ENCODE measurements at places on chromosomes 1 and 21.

DNA sequence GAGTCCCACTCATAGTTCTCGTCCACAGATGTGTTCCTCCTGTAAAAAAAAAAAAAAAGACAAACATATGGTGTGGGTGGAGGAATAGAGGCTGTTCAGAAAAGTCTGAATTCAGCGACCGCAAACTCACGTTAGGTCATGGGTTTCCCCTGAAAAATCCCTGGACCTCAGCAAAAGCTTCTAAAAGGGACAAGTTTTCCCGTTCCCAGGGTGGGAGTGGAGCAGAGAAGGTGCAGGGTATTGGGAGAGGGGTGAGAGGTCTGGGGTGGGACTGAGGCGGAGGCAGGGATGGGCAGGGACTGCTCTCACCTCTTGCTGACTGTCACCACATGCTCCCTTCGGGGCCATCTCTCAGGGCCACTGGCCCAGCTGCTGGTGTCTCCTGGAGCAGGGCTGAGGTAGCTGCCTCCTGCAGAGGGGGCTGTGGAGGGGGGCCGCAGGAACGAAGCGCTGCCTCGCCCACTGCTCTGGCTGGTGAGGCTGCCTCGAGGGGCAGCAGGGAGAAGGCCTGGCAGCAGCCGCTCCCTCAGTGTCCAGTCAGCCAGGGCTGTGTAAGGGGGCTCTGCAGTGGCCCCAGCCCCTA is 2.6 kb upstream of the TAGLN2 start:
- no peak for DNase-seq

DNA sequence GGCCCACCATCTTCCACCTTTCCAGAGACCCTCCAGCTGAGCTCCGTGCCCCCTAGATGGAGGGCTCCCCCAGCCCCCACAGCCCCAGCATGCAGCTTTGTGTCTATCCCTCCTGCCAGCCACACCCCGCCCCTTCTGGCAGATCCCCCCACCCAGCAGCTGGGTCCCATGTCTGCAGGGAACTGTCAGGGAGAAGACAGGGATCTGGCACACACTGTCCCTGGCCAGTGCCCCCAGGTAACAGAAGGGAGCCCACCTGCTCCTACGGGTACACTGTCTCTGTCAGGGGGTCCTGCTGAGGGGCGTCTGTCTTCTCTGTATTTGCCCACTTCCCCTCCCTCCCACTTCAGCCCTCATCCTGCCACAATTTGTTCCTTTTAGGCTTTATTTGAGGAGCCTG is 11.2 kb upstream of the KIF21B start:
- DNase-seq, result no peak

DNA sequence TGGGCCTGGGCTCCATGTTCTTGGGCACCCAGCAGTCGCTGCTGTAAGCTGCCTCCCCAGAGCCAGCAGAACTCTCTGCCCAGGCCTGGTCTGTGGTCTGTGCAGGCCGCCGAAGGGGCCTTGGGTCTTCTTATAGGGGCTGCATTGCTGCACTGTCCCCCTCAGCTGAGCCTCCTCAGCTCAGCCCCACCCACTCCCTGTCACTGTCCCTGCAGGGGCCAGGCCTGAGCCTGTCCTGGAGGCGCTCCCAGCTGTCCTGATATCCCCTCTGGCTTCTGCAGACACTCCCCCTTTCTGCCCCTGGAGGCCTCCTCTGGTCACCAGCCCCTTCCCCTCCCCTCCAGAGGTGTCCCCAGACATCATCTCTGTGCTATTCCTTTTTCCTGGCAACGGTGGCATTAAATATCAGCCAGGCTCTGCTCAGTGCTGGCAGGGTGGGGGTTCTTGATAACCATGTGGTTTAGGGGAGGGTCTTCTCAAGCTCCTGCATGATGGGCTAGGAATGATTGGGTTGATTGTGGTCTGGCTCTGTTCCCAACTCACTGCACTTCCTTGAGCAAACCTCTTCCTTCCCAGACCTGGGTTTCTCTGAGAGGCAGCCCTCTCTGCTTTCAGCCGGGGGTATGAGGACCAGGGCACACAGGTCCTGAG is 3.7 kb upstream of the FOXO6 start:
- DNase-seq, result no peak

DNA sequence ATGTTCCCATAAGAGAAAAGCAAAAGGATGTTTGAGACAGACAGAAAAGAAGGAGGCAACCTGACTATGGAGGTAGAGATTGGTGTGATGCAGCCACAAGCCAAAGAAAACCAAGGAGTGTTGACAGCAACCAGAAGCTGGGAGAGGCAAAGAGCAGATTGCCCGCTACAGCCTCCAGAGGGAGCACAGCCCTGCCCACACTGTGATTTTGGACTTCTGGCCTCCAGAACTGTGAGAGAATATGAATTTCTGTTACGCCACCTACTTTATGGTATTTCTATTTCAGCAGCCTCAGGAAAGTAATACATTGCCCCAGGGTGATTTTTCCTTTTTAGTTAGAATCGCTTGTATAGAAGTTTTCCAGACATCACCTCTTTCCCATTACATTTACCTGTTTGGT is 28.4 kb downstream of the SLAMF6 start:
- no peak for DNase-seq

DNA sequence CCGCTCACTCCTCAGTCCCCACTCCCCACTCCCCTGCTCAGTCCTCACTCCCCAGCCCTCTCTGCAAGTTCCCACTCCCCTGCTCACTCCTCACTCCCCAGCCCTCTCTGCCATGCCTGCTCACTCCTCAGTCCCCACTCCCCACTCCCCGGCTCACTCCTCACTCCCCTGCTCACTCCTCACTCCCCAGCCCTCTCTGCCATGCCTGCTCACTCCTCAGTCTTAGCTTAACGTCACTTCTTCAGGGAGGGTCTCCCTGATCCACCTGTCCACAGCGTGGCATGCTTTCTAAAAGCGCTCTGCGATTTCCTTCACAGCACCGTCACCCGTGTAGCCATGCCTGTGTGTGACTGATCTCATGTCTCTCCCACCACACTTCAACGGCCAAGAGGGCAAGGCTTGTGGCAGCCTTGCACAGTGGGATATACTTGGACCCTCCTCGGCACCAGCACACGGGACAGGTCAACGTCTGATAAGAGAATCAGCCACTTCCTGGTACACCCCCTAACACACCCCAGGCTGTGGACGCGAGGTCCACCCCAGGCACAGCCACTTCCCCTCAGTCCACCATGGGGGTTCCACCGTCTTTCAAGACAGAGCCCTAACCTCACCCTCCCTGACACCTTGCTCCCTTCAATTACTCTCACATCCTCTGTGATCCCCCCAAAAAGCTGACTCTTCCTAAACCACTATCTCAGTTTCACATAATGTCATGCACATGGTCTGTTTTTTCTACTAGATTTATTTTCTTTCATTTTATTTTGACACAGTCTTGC is 14.0 kb downstream of the PRDM15 start:
- DNase-seq, result no peak

GRCh38 chr1:203072911-203073310 is 12.9 kb downstream of the MYOG start:
- no peak for DNase-seq

GRCh38 chr1:54375712-54376429 is 30.3 kb downstream of the SSBP3 start:
- no peak for DNase-seq

DNA sequence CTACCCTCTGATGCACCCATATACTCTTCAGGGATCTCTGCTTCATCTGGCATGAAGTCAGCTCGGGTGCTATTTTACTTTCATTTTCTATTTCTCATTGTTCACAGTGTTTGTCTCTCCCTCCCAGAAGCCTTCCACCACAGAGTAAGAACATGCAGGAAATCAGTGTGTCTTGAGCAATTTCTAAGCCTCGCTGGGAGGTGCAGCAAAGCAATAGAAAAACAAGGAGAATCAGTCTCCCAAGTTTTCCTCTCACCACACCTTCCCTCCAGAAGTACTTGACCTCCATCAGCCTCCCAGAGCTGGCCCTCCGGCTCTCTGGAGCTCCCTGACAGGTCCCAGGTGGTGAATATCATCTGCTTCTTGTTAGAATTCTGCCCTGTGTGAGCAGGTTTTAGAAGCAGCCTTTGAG is 594.7 kb upstream of the CAMK1G start:
- DNase-seq, result no peak

DNA sequence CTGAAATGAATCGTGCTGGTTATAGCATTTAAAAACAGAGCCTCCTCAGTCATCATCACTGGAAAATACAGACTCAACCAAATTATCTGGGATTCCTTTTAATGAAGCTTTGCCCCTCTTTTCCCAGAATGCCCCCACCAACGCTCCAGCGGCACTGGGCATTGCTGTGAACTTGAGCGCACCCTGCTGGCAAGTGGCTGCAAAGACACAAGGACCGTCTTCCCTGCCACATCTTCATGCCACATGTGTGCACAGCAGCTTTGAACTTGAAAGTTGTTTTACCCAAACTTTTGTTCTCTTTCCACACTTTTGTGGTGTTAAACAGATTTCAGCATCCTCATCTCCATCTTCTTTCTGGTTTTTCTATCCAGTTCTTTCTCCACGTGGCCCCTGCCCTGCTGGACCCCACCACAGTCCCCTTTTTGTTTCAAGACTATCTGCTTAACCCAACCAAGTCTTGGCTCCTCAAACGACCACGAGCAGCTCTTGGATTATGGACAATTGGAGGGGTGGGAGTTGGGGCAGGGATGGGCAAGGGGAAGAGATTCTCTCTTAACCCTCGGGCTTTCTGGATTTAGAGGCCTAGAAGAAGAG is 12.8 kb upstream of the LMX1A start:
- DNase-seq, result peak; percentile 20

GRCh38 chr1:203985044-203985443 is 87.9 kb upstream of the SOX13 start:
- DNase-seq, result no peak

- DNase-seq, result no peak
Observed at GRCh38 chr1:187110351-187110750, 281.6 kb downstream of the PLA2G4A start.

GRCh38 chr1:150764617-150765101 is 919 bp downstream of the CTSS start:
- DNase-seq, result no peak

DNA sequence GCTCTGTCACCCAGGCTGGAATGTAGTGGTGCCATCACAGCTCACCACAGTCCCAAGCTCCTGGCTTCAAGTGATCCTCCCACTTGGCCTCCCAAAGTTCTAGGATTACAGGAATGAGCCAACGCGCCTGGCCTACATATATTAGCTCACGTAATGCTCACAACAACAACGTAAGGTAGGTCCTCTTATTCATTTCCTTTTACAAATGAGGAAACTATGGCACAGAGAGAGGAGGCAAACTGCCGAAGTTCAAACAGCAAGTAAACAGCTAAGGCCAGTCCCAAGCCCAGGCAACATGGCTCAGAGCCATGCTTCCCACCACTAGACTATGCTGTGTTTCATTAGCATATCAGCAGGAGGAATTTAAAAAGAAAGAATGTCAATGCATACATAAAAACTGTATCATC is 284.4 kb downstream of the VAV3 start:
- no peak for DNase-seq

- no peak for DNase-seq
Observed at GRCh38 chr1:218525451-218526197, 180.5 kb downstream of the TGFB2 start.

DNA sequence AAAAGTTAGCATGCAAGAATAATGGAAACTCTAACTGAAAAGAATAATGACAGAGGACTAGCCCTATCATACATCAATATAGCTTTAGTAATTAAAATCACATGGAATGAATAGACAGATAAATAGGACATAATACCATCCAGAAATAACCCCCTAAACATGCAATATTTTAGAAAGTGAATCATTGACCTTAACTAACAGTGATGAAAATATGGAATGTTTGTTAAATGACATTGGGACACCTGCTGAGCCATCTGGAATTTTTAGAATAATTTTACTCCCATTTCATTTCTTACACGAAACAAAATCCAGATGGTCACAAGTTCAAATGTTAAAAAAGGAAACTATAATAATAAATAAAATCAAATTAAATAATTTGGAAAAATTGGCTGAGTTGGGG is 53.1 kb upstream of the FMO3 start:
- DNase-seq, result no peak

- no peak for DNase-seq
Observed at GRCh38 chr1:30948278-30948677, 39.7 kb upstream of the SDC3 start.

DNA sequence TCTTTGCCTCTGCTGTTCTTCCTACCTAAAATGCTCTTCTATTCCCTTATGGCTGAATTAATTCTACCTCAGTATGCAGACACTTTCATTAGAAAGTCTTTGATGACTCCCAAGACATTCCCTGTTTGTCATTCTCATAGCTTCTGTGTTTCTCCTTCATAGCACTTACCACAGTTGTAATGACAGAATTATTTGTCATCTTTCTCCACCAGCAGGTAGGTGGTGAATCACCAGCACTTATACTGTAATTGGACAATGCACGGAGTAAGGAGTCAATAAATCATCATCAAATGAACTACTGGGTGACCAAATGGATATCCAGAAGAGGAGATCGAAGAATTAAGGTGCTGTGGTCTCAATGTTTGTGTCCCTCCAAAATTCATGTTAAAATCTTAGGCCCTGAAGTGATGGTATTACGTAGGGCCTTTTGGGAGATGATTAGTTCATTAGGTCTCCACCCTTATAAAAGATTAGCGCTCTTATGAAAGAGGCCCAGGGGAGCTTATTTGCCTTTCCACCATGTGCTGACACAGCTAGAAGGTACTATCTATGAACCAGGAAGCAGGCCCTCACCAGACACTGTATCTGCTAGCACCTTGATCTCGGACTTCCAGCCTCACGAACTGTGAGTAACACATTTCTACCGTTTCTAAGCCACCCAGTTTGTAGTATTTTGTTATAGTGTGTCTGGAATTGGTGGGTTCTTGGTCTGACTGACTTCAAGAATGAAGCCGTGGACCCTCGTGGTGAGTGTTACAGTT is 2.4 kb upstream of the CCT8 start:
- DNase-seq, result no peak

- no peak for DNase-seq
Observed at GRCh38 chr21:31278511-31279130, 65.4 kb downstream of the TIAM1 start.

GRCh38 chr1:203368624-203369451 is 17.9 kb upstream of the FMOD start:
- DNase-seq, result no peak

DNA sequence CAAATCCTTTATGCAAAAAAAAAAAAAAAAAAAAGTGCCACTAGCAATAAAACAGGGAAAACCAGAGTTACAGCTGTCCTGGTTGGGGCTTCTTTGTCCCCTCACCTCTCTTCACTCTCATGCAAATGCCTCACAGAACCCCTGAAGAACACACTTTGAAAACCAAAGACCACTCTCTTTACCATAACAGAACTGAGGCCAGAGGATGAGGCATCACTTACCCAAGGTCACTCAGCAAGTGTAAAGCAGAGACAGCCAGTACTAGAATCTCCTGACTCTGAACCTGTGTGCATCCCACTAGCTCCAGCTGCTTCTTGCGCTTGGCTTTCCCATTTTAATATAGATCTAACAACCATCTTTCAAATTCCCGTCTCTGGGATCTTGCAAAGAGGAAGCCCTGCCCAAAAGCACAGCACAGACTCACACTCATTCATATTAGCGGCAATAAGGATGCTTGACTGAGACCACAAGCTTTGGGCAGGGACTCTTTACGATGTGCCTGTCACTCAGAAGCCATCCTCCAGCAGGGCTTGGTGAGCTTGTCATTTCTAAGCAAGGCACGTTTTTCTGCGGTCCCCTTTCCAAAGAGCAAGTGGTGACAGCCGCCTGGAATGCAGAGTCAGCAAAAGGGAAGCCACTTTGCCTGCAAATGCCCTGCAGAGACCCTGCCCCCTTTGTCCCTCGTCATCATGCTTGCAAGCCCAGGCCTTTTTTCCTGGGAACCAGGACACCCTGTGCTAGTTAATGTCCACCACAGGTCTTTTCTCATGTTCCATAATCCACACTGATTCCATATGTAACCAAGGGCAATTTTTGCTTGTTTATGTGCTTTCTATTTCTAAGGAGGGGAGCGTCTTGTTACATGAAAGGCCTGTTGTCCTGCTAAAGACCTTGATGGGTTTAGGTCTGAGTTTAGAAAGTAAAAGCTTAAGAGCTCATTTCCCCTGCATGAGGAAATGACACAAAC is 76.5 kb upstream of the NFIA start:
- no peak for DNase-seq

Data from stimulated activated CD8-positive, alpha-beta memory T cell treated with anti-CD3 and anti-CD28 coated beads, Interleukin-4, amount 100 ng/mL, for 4 hours (primary cell).